Stimulated activated CD4-positive, alpha-beta T cell treated with anti-CD3 and anti-CD28 coated beads, Interleukin-4, amount 100 ng/mL, for 4 hours (primary cell): ENCODE measurements at places on chromosomes 2 and 18.

DNA sequence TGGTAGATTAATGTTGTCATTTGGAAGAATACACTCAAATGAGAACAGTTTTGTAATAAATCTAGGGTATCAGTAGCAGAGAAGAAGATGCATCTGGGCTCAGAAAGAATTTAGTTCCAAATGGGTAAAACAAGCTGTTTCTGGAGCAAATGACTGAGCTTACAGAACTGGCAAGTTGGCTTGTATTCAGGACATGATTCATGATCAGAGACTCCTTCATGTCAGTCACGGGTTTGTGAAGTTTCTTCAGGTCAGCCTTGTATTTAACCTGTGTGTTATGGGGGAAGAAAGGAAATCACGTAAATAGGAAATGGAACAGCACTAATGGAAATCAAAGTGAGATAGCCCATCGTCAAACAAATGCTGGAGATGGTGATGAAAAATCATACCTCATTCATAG, 109.1 kb downstream of the RIF1 start:
- no peak for DNase-seq

DNA sequence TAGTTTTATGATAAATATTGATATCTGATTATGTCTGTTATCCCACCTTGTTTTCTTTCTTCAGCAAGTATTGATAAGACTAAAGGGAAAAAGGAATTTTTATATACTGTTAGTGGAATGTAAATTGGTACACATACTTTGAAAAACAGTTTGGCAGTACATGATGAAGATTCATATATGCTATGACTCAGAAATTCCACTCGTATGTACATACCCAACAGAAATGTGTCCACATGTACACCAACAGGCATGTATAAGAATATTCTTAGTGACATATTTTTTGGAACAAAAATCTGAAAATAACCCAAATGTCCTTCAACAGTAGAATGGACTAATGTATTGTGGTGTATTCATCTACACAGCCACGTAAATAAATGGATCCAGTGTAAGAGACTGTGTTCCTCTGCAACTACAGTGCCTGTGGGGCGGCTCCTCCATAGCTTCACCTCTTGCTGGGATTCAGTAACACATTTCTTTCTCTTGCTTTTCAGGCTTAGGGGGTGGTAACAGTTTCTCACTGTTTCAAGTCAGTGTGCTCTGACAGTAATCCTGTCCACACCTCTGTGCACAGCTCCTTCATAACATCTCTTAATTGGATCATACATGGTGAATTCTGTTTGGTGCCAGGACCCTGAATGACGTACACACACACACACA, 35.5 kb upstream of the ALMS1 start:
- DNase-seq, result no peak

DNA sequence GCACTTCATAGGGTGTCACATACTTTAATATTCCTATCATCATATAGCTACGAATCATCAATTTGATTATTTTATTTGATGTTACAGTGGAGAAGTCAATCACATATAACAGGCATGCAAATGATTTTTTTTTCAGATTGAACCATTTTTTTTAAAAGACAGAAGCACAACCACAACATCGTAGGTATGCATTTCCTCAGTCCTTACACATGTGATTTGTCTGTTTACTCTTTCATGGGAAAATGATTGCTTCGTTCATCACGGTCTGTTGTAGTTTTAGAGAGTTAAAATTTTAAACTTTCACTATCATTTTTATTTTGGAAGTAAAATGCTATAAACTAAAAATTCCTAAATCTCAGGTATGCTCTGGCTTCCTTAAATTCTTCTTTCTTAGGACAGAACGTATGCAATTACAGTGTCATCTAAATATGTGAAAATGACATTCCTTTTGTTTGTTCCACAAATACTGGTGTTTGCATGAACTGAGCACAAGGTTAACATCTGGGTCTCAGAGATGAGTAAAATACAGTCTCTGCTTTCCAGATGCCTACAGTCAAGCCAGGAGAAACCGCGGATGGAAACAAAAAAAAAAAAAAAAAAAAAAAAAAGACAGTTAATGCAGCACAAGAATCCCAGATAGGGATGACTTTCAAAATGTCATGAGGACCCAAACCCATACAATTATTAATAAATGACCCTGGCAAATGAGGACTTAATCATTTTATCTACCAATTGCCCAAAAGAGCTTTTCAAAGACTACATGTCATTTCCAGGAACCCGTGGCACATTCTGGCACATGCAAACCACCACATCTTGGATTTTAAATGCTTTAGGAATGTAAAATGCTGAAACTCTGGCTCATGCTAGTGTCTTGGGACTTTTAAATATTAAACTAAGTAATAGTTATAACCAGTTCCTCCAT, 201.2 kb downstream of the LRP1B start:
- no peak for DNase-seq

- no peak for DNase-seq
Measured at GRCh38 chr2:99982744-99983143, 159.6 kb downstream of the AFF3 start.

GRCh38 chr2:220320326-220320725, 692.9 kb downstream of the SLC4A3 start:
- DNase-seq, result no peak

DNA sequence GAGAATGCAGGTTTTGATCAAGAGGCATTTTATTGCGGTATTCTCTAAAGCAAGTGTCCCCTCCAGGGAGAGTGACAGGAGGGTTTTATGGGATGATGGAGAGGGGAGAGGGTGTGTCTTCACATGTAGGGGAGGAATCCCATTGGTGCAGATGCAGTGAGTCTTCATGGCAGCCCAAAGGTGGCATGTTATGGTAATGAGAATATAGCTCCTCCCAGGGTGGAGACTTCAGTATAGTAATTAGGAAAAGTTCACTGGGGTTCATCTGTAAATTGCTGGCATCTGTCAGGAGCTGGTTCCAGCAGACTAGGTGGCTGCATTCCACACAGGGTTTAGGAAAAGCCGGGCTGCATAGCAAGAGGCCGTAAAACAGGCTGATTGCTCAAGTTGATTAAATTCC, 230.7 kb upstream of the CCDC68 start:
- DNase-seq, result no peak

DNA sequence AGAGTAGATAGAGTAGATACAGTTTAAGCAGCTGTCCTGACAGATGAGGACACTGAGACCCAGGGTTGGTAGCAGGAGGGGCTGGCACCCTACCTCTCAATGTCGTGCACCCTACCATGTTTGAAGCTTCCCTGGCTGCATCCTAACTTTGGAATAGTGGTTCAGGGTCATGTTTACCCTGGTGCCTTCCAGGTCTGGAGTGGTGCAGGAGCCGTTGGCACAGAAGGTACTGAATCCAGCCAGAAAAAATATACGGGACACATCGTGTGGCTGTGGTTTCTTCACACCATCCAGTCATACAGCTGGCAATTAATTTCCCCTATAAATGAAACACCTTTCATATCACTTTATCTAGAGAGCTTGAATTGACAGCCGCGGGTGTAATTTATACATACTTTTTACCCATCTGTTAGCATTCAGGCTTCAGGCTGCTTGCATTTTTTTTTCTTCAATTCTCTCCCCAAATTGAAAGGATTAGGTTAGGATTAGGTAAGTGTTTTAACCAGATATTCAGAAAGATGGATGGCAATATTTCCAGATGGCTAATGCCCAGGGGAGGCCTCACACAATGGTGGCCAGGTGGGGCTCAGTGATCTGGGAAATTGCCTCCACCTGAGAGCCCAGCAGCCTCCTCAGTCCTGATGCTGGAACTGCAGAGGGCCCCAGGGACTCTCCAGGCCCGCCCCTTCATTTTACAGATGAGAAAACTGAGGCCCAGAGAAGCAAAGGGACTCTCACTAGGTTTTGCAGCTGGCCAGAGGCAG, 127.0 kb downstream of the CELF4 start:
- no peak for DNase-seq

- DNase-seq, result no peak
Measured at GRCh38 chr2:75922191-75922590, 211.5 kb upstream of the GCFC2 start.

GRCh38 chr2:176114930-176115625, 1.5 kb upstream of the HOXD10 start:
- no peak for DNase-seq

DNA sequence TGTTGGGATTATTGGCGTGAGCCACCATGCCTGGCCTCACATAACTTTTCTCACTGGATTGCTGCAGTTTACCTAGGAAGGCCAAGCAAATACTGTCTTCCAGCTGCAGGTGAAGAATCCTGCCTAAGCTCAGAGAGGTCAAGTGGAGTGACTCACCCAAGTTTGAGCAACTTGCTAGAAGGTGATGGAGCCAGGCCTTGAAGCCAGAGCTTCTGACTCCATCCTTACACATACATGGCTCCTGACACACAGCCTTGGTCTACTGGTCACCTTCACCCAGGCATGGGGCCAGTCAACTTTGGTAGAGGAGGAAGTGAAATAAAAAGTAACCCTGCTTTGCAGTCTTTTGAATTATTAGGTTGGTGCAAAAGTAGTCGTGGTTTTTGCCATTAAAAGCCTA, 93.5 kb downstream of the VWA3B start:
- DNase-seq, result no peak

DNA sequence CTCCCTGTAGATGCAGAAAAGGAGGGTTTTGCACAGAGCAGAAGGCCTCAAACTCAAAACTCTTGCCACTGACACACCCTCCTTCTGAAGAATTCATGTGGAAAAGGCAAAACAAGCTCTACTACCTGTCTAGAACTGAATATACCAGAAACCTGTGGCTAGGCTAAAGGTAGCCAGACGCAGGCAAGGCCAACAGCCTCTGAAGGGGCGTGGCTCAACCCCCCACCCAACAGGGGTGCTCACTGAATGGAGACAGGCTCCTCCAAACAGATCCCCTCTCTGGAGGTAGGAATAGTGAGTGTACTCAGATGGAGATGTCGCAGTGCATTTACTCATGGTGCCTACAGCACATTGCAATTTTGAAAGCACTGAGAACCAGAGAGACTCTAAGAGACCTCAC, 3.0 kb upstream of the STK17B start:
- peak; percentile 41 for DNase-seq

GRCh38 chr2:86393521-86394491, 47.4 kb upstream of the KDM3A start:
- no peak for DNase-seq

DNA sequence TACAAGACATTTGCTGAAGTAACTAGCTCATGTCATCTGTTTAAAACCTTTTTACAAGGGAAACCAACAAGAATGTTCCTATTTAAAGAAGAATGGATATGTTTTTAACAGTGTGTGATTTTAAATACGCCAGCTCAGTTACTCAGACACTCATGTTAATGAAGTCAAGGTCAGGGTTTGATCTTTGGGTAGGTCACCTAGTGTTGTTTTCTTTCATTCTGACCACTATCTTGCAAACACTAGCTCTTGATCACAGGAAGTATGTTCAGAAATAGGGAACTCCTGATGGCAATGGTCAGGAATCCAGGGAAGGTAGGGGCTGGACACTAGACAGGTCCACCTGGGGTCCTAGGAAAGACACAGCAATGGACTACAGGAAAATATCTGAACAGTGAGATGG, 116.7 kb downstream of the CPS1 start:
- DNase-seq, result no peak

- no peak for DNase-seq
Measured at GRCh38 chr2:80462654-80463053, 158.1 kb upstream of the LRRTM1 start.
